Upper lobe of right lung (tissue), 1 donor: ENCODE measurements at places on chromosomes 7 and 10. TPM values are rescaled to one million over a fixed set of nuclear protein-coding genes. Genes with fewer than 3 reads are reported as not detected.

DRGX gene
- not detected for total RNA-seq

CYP3A7 gene
- total RNA-seq, result 1.6 TPM

GHRHR gene
- not detected for total RNA-seq

ZNF365 gene
- 1.3 TPM for total RNA-seq

TFPI2 gene
- total RNA-seq, result 7.1 TPM

GRCh38 chr10:77892021-77892739 is 34.4 kb downstream of the DLG5 start:
- no peaks in the 10 kb centered on the region for H3K27me3 ChIP-seq
- H3K27ac ChIP-seq, result no peak overlapping the region
- DNase-seq, result no peak
- peaks cover 14% of the 10 kb centered on the region for H3K4me1 ChIP-seq

DNA sequence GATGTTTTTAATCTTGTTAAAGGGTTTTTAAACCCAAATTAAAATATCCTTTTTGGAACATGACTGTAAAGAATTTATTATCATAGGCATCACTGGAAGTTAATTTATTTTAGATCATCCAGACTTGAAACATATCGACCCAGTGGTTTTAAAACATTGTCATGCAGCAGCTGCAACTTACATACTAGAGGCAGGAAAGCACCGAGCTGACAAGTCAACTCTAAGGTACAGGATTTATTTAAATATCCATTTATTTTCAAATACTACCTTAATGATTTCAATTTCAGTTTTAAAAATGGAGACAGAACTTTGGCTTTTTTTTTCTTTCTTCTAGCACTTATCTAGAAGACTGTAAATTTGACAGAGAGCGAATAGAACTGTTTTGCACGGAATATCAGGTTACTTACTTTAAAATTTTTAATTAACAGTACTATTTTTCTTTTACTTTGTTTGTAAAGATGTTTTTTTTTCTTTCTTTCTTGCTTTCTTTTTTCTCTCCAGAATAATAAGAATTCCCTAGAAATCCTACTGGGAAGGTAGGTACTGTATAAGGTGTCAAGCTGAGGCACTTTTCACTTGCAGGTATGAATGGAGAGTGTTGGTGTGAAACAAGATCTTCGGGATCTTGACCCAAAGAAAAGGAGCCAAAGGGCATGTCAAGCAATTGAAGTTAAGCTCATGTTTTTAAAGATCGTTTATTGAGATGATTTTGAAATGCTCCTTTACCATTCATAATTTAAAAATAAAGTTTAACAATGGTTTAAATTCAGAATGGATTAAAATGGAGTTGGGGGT is 1.8 kb downstream of the COMMD3 start:
- no peaks in the 10 kb centered on the region for H3K27me3 ChIP-seq
- H3K36me3 ChIP-seq, result no peaks in the 10 kb centered on the region
- peaks cover 34% of the 10 kb centered on the region for H3K4me1 ChIP-seq
- H3K4me3 ChIP-seq, result peak overlapping the region; percentile 91

- DNase-seq, result no peak
- H3K36me3 ChIP-seq, result no peaks in the 10 kb centered on the region
- no peaks in the 10 kb centered on the region for H3K27me3 ChIP-seq
- H3K4me3 ChIP-seq, result no peak overlapping the region
- no peak overlapping the region for H3K27ac ChIP-seq
Observed at GRCh38 chr7:92639966-92640365, 49.8 kb upstream of the FAM133B start.

DNA sequence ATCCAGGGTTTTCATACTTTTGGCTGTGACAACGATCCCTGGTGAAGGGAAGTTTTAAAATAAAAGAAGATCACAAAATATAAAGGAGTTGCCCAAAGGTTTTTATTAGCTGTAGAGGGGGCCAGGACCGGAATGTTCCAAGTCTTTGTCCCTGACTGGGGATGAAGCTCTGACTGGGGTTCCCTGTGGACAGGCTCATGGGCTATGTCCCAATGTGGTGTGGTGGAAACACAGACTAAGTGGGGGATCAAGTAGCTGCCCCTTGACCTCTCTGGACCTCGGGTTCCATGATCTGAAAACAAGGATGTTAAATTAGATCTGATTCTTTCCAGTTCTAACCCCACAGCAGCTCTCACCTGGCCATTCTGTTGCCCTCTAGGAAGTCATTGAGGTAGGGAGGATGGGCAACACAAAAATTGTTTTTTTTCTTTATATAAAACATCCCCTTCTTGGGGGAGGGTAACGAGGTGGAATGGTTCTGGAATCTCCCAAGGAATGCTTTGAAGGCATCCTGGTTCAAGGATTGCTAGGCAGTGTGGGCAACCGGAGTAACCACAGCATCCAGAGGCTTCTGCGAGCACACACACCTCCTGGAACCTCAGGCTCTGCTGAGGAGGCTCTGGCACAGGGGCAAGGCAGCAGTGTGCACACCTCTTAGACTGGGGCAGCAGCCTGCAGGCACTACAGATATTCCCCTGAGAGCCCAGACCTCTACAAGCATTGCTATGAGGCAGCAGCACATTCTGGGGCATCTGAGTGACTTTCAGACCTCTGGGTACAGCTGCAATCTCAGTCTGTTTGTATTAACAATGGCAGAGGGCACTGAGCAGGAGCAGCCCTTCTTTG is 21.4 kb upstream of the CRYGN start:
- peaks cover 19% of the 10 kb centered on the region for H3K36me3 ChIP-seq
- peaks cover 14% of the 10 kb centered on the region for H3K4me1 ChIP-seq
- no peak for DNase-seq
- no peaks in the 10 kb centered on the region for H3K27me3 ChIP-seq

GRCh38 chr7:123917878-123918277 is 7.2 kb upstream of the SPAM1 start:
- H3K36me3 ChIP-seq, result no peaks in the 10 kb centered on the region
- no peak for DNase-seq
- no peaks in the 10 kb centered on the region for H3K27me3 ChIP-seq
- no peak overlapping the region for H3K27ac ChIP-seq
- H3K4me1 ChIP-seq, result no peaks in the 10 kb centered on the region

DNA sequence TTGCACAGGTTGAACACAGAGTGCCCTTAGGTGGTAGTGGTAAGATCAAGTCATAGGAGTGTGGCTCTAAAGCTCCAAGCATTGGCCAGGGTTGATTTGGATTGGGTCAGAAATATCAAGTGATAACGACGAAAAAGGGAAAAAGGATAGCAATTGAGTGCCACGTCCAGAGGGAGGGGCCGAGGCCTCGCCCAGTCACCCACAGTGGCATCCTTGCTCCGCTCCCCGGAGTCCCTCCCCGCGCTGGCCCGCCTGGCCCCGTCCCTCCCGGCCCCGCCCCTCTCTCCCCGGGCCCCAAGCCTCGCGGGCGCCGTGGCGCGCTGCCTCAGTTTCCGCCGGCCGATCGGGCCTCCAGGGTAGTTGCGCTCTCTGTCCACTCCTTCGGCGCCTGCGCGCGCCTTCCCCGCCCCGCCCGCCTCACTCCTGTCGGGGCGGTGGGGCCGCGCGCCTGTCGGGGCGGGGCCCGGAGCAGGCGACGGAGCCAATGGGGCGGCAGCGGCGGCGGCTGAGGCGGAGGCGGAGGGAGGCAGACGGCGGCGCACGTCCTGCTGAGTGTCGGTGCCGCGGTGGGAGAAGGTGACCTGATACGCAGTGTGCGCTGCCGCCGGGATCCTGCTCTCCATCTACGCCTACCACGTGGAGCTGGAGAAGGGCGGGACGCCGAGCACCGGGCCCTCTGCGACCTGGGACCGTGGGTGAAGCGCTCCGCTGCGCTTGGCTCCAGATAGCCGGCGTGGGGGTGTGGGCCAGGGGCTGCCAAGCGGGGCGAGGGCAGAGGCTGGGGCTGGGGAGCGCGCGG is 209.1 kb upstream of the ZNF722 start:
- no peaks in the 10 kb centered on the region for H3K4me1 ChIP-seq
- H3K27me3 ChIP-seq, result peaks cover 5% of the 10 kb centered on the region
- no peak for DNase-seq
